Stomach (tissue), 19 donors: ENCODE measurements at places on chromosomes 11 and 22. TPM values are rescaled to one million over a fixed set of nuclear protein-coding genes. Genes with fewer than 3 reads are reported as not detected.
A peak's percentile ranks its signal among the peaks of the same experiment; 100 is the strongest.

GRCh38 chr11:47514825-47515647 lies 37.9 kb downstream of the CELF1 start:
- peak; percentile 46 for DNase-seq

DNA sequence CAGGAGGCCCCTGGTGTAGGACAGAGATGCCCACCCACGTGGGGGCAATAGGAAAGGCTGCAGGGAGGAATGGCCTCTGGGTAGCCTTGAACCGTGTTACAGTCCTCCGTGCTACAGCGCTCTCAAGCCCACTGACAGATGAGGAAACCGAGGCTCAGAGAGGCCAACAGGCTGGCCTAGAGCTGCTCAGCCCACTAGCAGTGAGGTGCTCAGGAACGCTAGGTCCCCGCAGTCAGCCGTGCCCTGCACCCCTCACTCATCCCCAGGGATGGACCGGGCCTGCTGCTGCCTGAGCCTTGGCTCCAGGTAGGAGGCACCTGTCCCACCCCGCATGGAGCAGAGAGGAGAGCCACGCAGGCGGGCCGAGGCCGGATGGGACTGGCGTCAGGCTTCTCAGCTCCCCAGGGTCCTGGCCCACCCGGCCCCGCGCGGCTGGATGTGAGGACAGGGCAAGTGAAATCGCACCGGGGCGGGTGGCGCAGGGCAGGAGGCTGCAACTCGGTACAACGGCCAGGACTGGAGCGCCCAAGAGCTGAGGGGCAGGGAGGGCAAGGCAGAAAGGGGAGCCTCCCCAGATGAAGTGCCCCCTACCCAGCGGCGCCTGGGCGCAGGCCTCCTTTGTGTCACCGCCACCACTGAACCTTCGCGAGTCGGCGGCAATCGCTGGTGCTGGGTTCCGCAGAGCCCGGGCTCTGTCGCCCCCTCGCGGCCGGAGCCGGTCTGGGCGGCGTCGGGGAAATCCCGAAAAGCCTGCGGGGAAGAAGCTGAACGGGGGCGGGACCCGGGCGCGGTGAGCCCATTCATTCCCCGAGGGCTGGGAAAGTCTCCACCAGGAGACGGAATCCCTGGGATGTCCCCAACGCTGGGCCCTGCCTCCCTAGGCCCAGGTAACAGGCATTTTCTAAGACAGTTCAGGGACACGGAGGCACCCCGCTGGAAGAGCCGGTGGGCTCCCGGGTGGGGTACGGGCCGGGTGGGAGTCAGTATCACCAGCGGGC lies 8.4 kb upstream of the SLC2A11 start:
- DNase-seq, result peak; percentile 94

DNA sequence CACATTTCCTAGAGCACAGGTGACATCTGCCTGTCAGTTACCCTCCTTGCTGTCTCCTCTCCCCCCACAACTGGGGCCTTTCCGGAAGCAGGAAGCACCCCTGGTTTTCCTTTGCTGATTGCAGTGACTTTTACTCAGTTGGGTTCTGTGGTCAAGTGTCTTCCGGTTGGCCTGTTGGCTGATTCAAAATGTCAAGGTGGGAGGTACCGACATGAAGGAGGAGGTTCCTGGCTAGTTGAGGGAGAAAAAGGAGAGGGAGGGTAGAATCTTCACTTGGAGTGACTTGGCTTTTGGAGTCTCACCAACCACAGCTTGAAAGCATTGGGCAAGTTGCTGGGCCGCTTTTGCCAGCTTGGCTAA lies 9.3 kb upstream of the ADAMTS15 start:
- no peak for DNase-seq

DNA sequence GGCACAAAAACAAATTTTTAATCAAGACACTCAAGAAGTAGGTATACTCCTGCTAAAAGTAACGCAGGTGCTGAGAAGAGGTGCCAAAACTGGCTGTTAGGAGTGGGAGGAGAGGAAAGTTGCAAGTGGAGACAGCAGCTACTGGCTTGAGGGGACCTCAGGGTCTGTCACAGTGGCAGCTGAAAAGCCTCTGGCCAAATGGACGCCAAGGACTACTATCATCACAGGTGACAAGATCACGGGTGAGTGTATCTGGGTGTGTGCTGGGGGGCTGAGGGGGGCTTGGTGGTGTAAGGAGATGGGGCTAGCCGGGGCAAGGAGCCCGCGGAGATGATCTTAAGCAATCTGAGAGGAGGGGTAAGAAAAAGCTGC lies 687 bp downstream of the ZNF202 start:
- no peak for DNase-seq

- DNase-seq, result no peak
These were observed 243.7 kb upstream of the TBCEL start for GRCh38 chr11:120780239-120780638.

DNA sequence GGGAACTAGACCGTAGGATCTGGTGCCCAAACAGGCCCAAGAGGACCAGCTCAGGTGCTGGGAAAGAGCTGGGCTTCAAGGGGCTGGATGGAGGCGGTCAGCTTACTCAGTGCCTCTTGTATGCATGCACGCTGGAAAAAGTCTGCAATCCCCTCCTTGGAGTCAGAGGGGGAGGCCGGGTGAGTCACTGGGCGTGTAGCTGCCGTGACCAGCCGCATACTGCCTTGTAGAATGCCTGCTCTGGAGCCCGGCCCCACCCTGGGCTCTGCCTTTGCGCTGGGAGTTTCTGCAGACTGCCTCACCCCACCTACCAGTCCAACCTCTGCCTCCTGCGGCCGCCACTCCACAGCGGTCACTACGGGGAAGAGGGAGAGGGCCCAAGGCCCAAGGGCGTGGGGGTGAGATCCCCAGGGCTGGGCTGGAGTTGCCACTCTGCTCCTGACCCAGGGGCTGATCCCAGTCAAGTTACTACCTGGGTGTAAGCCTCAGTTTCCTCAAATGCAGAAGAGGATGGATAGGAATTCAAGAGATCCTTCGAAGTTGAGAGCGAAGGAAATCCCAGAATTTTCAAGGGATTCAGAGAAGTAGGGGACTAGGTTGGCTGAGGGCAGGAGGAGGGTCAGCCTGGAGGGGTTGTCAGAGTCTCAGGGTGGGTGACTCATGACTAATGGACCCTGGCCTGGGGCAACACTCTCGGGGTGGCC lies 4.2 kb downstream of the MRGPRF start:
- peak; percentile 79 for DNase-seq

DNA sequence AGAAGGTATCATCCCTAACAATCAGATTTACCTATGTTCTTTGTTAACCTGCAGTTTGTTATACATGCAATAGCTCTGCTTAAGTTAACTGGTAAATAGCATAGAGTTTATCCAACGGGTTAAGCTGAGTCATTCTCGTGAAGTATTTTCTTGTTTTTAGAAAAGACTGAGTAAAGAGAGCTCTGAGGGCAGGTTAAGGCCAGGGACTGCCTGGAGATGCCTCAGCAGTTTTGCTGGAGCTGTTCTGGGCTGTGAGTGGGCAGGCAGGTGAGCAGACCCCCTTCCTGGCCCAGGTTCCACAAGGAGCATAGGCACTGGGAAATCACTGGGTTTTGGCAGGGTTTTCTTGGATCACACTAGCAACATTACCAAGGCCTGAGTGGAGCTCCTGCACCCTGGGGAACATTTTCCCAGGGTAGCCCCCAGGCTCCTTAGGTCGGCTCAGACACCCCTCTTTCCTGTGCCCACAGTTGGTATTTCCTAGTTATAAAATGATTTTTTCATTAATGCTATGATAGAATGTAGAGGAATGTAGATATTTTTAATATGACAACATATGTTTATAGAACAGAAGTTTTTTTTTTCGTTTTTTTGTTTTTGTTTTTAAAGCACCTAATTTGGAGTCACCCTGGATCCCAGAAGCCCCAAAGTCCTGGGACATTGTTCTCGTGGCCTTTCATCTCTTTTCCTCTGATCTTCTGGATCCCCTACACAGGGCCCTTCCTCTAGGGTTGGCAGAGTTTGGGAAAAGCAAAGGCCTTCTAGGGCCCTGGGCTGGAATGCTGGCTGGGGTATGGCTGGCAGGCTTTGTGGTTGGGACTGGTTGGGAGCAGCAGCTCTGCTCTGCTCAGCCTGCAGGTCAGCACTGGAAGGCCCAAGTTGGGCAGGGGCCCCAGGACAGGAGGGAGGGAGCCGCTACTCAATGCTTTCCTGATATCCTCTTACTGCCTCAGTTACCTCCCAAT lies 26.7 kb downstream of the IRAG1 start:
- no peak for DNase-seq

GRCh38 chr11:75577207-75577606 lies 15.2 kb downstream of the SERPINH1 start:
- peak; percentile 52 for DNase-seq

GRCh38 chr11:126329644-126330211 lies 25.8 kb upstream of the ST3GAL4 start:
- DNase-seq, result no peak

DNA sequence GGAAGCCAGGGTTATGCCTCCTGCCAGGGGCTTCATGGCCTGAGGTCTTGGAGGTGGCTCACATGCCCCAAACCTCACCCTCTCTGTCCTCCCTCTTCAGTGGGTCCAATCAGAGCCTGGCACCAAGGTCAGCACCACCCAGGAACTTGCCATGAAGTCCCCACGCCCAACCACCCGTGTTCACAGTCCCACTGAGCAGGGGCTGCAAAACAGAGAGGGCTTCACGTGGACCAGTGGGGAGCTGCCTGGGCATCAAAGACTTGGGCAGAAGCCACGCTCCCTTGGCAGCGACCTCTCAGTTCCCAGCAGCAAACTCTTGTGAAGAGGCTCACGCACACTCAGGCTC lies 425.8 kb upstream of the B3GAT1 start:
- no peak for DNase-seq

CENPM gene
- polyA plus RNA-seq, result 22.5 TPM

HSPB2 gene
- 5.1 TPM for polyA plus RNA-seq

KIRREL3 gene
- polyA plus RNA-seq, result 0.10 TPM

OR1S2 gene
- not detected for polyA plus RNA-seq

FOLR2 gene
- polyA plus RNA-seq, result 3.2 TPM
